Kidney tubule cell (primary cell): ENCODE measurements at places on chromosomes 11 and 22.

DNA sequence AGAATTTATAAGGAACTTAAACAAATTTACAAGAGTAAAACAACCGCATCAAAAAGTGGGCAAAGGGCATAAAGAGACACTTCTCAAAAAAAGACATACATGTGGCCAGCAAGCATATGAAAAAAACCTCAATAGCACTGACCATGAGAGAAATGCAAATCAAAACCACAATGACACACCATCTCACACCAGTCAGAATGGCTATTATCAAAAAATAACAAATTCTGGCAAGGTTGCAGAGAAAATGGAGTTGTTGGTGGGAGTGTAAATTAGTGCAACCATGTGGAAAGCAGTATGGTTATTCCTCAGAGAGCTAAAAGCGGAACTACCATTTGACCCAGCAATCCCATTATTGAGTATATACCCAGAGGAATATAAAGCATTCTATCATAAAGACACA, 866.8 kb upstream of the TENM4 start:
- DNase-seq, result no peak

DNA sequence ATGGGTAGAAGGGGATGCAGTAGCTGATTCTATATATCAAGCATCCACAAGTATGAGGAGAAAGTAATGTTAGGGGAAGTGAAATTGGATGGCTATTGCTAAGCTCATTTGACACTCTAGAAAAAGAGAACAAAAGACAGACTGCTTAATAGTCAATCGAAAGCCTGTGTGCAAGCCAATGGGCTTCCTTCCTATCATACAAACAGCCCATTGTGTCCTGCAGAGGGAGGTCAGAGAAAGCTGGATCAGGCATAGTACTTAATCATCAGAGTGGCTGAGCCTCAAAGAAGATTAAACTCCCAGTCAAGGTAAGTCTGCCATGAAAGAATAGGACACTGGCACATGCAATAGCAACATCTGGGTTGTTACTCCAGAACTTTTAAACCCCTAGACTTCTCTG, 50.9 kb upstream of the PGR start:
- DNase-seq, result no peak

DNA sequence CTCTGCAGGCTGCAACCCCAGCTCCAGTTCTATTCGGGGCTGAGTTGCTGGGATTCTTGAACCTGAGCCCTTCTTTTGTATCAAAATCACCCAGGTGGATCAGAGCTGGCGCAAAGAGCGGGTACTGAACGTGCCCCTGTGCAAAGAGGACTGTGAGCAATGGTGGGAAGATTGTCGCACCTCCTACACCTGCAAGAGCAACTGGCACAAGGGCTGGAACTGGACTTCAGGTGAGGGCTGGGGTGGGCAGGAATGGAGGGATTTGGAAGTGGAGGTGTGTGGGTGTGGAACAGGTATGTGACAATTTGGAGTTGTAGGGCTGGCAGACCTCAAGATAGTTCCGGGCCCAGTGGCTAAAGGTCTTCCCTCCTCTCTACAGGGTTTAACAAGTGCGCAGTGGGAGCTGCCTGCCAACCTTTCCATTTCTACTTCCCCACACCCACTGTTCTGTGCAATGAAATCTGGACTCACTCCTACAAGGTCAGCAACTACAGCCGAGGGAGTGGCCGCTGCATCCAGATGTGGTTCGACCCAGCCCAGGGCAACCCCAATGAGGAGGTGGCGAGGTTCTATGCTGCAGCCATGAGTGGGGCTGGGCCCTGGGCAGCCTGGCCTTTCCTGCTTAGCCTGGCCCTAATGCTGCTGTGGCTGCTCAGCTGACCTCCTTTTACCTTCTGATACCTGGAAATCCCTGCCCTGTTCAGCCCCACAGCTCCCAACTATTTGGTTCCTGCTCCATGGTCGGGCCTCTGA, 3.8 kb downstream of the FOLR1 start:
- no peak for DNase-seq

DNA sequence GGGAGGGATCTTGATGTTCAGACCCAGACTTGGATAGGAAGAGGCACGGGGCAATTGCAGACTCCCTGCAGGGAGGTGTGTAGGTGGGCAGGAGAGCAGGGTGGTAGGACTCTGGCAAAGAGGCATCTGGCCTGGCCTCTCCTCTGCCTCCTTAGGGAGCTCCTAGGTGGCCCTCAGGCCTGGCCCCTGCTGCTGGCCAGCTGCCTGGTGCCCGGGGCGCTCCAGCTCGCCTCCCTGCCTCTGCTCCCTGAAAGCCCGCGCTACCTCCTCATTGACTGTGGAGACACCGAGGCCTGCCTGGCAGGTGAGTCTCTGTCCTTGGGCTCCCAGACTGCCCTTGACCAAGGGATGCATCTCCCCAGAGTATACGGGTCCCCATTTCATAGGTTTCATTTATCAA, 16.6 kb upstream of the MIF start:
- DNase-seq, result no peak

DNA sequence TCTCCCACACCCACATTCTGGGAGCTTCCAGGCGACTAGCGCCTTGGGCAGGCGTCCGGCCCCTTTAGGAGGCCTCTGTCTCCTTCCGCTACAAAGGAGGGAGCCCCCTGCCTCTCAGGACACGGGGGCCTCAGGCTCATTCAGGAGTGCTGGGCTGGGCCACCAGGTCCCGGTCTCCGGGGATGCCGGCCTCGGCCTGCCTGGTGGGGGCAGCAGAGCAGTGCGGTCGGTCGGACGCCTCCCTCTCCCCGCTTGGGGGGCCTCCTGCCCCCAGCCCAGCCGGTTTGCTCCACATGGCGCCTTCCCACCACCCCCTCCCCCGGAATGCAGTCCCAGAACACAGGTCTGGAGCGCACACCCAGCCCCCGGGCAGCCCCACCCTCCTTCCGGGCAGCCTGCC, 21.9 kb downstream of the MRPL23 start:
- no peak for DNase-seq

DNA sequence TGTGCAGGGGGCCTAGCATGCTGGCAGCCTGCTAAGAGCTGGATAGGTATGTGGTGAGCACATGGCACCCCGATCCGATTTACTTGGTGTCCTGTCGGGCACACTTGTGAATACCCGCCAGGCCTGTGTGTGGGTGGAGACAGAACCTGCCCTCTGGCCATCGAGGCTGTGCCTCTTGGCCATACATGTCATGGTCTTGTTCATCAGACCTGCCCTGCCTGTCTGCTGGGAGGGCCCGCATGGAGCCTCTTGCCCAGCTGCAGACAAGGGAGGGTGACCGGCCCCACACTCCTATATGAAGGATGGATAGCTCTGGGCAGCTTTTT, 310.2 kb downstream of the TBC1D22A start:
- DNase-seq, result no peak

DNA sequence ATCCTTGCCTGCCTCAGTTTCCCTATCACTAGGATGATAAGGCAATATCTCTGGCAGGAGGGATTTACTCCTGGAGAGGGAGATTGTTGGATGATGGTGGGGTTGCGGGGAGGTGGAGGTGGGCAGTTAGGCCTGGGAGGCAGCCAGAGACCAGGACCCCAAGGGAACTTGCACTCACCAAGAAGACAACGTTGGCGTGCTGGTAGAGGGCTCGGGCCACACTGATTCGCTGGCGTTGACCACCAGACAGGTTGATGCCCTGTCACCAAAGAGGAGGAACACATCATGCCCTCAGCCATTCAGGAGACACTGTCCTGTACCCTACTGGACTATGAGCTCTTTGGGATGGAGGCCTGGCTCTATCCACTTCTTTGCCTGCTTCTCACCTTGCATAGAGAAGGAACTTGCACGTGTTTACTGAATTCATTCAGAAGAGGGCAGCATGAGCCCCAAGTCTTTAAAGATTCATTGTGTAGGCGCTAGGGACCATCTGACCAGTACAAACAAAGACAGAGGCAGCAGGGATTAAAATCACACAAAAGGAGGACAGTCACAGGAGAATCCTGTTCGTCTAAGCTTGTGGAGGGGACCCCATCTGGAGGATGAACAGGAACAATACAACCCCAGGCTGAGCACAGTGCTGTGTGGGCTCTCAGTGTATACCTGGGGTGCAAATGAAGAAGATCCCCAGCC, 24.2 kb upstream of the KCNJ11 start:
- no peak for DNase-seq

- DNase-seq, result no peak
Observed at GRCh38 chr11:128837627-128838026, 29.5 kb downstream of the KCNJ1 start.

DNA sequence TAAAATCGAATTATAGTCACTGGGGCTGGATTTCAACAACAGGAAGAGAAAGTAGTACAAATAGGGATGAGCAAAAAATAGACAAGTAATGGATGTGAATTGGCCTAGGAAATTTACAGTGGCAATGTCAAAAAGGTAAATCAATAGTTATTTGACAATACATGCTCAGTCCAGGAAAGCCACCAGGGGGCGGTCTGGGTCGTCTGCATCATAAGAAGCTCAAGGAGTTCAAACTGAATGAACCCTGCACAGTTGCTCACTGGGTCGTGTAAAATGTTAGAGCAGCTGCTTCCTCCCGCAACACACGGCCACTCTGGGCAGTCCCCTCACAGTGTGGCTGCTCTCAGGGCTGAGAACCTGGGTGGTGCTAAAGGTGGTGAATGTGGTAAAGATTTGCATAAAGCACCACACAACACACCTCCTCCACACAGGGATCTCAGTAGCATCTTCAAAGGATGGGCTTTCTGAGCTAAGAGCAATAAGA, 85.9 kb downstream of the ZNF280B start:
- peak; percentile 73 for DNase-seq

GRCh38 chr22:48464246-48464645, 1363.4 kb downstream of the BRD1 start:
- DNase-seq, result no peak
